ENCODE measurements at places on chromosomes 1 and 21.
A peak's percentile ranks its signal among the peaks of the same experiment; 100 is the strongest.

DNA sequence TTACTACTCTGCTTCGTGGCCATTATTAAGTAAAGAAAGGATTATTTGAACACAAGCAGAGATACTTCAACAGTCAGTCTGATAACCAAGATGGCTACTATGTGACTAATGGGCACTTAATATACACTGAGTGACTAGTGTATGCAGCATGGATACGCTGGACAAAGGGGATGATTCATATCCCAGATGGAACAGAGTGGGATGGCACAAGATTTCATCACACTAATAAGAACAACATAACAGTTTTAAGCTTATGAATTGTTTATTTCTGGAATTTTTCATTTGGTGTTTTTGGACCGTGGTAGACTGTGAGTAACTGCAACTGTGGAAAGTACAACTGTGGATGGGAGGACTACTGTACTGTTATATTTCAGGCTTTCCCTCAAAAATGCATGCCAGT, 9.4 kb downstream of the ZCCHC17 start:
- peak; percentile 87 for DNase-seq

DNA sequence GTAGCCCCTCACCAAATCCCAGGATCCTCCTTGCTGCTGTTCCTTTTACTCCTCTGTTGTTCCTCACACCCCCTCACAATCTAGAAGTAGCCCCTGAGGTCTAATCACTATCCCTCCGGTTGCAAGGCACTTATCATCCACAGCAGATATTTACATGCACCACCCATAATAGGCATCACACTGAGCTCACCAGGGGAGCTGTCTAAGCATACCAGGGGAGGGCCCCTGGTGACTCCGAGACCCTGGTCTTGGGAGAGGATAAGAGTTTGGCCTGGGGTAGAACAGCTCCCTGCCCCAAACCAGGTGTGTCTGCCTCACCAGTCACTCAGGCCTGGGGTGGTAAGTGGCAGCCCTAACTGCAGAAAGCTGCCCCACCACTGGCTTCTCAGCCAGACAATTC, 37.3 kb upstream of the ZC3H12A start:
- no peak for DNase-seq

- DNase-seq: no peak
Observed at GRCh38 chr1:41318135-41318534, 43.1 kb upstream of the FOXO6 start.

GRCh38 chr1:157131281-157131680, 6.9 kb downstream of the ETV3 start:
- DNase-seq: no peak

GRCh38 chr1:111234866-111235265, 7.4 kb downstream of the CHI3L2 start:
- DNase-seq: no peak

GRCh38 chr1:61391730-61392129, 309.4 kb downstream of the NFIA start:
- DNase-seq: no peak

DNA sequence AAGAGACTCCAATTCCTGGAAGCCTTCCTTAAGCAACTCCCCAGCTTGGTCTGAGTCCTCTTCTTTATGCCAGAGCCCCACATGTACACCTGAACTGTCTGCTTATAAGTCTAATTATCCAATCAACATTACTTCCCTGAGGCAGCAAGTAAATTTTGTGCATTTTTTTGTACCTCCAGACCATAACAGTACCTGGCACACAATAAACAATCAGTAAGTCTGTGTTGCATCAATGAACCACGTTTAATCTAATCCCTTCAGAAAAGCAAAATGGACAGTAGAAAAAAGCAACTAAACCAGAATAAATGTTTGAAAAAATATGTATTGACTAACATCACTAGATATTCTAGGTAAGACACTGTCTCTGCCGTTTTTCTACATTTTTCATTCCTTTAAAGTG, 20.5 kb downstream of the MRPL39 start:
- DNase-seq: no peak

- no peak for DNase-seq
Observed at GRCh38 chr1:223233019-223233409, 90.0 kb upstream of the TLR5 start.

DNA sequence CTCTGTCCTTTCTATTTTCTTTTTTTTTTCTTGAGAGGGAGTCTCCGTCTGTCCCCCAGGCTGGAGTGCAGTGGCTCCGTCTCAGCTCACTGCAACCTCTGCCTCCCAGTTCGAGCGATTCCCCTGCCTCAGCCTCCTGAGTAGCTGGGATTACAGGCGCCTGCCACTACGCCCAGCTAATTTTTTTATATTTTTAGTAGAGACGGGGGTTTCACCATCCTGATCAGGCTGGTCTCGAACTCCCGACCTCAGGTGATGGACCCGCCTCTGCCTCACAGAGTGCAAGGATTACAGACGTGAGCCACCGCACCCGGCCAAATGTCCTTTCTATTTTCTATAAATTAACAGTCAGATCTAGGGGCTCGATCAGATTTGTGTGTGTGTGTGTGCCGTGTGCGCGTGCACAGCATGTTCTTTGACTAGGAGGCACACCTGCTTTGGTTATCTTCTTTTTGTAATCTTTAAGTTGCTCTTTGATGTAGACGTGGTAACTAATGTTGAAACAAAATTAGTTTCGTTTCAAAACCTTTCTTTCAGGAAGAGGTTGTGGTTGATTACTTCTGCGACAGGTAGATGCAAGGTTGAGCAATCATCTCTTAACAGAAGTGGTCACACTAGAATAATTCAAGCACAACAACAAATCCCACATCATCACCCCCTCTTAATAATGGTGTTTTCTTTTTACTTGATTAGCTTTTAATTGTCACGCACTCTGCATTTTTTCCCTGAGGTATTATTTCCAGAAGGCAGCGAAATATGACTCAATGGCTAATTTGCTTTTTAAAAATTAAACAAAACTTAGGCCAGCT, 779 bp upstream of the DEGS1 start:
- DNase-seq: no peak

DNA sequence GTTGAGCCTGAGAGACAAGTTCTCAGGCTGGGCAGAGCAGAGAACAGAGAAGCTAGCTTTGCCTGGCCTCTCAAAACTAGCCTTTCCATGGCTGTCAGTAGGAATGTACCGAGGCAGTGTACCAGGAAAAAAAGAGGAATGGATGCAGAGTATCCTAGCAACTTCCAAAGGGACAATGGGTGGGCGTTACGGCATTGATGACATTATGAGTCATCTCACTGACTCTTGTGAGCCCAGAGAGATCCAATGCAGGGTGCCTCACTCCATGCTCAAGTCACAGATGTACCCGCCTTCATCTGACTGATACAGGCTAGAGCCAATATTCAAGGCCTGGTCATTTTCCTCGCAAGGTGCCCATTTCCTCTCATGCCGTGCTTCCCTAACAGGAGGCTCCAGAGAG, 51.4 kb upstream of the C8B start:
- no peak for DNase-seq

- no peak for DNase-seq
Observed at GRCh38 chr1:160161965-160162705, 10.7 kb downstream of the ATP1A4 start.

DNA sequence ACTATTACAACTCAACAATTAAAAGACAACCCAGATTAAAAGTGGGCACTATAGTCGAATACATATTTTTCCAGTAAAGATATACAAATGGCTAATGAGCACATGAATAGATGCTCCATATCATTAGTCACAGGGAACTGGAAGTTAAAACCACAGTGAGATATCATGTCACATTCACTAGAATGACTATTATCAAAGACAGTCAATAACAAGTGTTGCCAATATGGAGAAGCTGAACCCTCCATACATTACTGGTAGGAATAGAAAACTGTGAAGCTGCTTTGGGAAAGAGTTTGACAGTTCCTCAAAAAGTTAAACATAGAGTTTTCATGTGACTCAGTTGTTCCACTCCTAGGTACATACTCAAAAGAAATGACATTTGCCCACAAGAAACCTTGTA, 30.6 kb upstream of the MRPS6 start:
- DNase-seq: no peak

DNA sequence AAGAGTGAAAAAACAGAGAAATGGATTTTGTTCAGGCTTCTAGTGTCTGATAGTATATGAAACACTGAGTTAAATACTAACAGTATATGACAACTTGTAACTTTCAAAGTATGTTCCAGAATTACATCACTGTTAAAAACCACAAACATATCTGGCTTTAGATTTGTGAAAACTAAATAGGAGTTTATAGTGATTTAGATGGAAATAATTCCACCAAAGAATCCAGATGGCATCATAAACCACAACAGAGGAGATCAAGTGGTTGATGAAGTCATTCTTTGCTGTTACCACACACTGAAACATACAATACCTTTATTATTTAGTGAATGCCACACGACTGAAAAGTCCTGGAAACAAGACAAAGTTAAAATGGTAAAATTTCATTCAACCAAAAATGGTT, 37.2 kb downstream of the ALG14 start:
- DNase-seq: peak; percentile 58

DNA sequence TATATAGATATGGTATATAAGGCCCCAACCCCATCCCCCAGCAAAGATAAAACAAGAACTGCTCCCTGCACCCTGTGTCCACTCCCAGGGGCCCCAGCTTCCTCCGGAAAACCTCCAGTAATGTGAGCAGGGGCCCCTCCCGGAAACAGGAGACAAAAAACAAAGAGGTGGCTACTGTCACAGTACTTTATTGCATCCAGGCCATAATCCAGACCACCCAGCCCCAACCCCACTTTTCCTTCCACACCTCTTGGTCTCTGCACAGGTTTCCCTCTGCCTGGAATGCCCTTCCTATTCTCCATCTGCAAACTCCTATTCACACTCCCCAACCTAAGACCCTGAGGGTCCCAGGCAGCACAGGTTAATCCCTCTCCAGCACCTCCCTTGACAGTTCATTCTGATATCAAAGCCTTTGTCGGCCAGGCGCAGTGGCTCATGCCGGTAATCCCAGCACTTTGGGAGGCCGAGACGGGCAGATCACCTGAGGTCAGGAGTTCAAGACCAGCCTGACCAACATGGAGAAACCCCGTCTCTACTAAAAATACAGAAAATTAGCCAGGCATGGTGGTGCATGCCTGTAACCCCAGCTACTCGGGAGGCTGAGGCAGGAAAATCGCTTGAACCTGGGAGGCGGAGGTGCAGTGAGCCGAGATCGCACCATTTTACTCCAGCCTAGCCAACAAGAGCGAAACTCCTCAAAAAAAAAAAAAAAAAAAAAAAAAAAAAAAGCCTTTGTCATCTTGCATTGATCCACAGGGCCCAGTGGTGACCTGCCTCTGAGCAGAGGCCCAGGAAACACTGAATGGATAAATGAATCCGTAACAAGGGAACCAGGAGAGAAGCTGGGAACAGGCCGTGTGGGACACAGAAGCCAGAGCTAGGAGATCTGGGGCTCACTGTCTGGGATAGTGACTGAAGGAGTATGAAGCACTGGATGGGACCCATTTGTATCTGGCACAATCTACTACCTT, 2.3 kb upstream of the AUNIP start:
- no peak for DNase-seq

DNA sequence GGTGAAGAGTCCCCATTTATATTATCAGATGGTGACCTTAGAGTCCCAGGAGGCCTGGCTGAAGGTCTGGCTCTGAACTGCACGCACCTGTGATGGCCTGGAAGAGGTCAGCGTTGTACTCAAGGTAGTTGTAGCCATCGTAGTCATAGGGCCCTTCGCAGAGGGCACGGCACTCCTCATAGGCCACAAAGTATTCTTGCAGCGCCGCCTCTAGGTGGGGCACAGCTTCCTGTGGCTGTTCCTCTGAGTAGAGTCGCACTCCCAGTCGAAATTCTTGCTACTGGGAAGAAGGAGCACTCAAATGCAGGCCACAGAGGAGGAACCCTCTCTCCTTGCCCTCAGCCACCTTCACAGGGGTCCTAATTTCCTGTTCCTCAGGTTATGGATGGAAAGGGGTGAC, 7.7 kb downstream of the P3H1 start:
- no peak for DNase-seq

GRCh38 chr1:63087966-63088365, 234.4 kb upstream of the FOXD3 start:
- no peak for DNase-seq

DNA sequence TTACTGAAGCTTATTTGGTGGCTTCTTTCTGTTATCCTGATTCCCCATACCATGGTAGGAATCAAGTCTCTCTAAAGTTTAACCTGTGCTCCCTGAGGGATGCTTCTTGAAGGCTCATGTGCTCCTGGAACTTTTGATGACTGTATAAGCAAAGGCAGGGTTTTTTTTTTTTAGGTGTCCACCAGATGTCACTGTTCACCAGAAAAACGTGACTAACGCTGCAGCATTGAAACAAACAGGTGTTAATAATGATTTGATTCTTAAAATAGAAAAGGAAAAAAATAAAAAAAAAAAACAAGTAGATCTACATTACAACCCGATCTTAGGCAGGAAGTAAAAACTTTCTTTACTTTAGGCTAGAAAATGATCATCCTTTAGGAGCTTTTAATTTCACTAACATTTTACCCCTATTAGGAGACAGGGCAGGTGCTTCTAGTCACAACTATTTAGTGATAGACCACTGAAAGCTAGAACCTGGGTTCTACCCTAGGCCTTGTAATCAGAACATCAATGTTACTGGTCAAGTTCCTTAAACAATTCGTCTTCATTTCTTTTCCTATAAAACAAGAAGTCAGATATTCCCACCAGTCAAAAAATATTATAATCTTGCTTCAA, 223.0 kb downstream of the PLA2G4A start:
- peak; percentile 15 for DNase-seq

DNA sequence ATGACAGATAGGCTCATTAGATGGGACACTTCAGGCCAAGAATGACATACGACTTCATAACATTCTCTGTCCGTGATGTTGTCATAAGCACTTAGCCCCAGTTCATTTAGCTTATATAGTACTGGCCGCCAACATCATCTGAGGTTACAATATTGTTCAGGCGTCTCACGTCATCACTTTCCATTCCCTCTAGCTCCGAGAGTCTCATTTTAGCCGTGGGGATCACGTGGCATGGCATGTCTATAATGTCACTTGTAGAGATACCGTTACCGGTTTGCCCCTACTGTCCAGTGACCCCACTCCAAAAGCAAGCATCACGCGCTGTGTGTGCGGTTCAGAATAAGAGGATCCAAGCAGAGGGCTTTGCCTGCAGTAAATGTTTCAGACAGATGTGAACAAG, 34.6 kb upstream of the HEATR1 start:
- DNase-seq: no peak

DNA sequence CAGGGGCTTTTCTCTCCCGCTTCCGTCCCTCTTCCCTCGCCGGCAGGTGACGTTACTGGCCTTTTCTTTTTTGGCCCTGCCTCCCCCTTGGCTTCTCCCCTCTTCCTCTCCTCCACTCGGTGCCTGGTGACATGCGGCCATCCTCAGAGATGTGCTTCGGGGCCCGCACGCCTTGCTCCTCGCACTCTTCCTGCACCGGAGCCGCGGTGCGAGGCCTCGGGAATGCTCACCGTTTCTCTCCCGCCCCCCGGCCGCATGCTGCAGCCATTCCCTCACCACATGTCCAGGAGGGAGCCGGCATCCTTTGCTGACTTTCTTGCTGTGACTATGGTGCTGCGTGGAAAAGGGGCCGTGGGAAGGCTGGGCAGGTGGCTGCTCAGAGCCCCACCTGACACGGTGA, 39.3 kb downstream of the PDE9A start:
- DNase-seq: no peak

DNA sequence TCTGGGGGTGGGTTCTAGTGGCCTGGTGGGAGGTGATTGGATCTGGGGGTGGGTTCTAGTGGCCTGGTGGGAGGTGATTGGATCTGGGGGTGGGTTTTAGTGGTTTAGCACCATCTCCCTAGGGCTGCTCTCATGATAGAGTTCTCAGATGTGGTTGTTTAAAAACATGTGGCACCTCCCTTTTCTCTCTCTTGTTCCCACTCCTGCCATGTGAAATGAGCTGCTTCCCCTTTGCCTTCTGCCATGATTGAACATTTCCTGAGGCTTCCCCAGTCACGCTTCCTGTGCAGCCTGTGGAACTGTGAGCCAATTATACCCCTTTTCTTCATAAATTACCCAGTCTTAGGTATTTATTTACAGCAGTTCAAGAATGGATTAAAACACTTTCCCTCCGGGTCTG, 327.3 kb upstream of the AJAP1 start:
- no peak for DNase-seq
